NCI-H1694 (cell line): ENCODE measurements at places on chromosomes 6 and 20.

GRCh38 chr6:33105916-33106871 is 30.4 kb downstream of the HLA-DPB1 start:
- DNase-seq = no peak

- DNase-seq = no peak
Observed at GRCh38 chr6:16821834-16822264, 60.6 kb upstream of the ATXN1 start.

DNA sequence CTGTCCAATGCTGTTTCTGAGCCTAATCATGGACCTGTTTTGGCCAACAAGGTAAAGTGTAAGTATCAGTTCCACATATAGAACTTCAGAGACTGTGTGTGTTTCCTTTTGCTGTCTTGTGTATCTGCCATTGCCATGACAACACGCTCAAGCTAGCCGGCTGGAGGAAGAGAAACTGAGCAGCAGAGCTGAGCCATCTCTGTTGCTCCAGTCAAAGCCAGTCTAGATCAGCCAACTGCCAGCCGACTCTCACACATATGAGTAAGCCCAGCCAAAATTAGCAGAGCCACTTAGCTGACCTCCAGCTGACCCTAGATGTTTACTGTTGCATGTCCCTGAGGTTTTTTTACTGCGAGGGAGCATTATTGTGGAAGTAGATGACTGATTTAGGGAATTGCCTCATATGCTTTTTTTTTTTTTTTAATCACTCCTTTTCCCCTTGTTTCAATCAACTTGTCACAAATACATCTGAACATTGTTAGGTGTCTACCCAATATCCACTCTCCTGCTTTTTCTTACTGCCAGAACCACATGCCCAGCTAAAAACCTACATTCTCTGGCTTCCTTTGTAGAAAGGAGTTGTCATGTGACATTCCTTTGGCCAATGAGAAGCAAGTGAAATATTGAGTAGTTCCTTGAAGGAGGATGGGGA is 304.3 kb upstream of the SUPT3H start:
- DNase-seq = no peak

- DNase-seq = no peak
Observed at GRCh38 chr20:48667481-48667880, 160.3 kb downstream of the PREX1 start.

DNA sequence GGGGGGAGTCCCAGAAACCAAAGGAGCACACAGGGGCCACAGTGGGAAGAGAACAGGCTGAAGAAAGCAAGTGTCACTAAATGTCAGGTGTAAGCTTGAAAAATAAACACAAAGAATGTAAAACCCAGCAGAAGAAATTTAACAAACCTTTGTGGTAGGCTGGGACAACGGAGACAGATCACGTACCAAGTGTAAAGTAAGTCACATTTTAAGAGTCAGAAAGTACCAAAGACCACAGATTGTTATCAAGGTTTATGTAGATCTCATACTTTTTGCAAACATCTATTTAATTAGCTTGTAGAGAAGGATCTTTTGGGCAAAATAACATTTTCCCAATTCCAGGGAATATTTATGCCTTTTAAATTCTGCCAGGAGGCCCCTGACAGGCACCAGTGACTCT is 1.6 kb downstream of the CLIC5 start:
- DNase-seq = no peak

- no peak for DNase-seq
Observed at GRCh38 chr6:155389130-155389529, 66.5 kb downstream of the NOX3 start.
